ENCODE measurements at places on chromosomes 5 and 9.

DNA sequence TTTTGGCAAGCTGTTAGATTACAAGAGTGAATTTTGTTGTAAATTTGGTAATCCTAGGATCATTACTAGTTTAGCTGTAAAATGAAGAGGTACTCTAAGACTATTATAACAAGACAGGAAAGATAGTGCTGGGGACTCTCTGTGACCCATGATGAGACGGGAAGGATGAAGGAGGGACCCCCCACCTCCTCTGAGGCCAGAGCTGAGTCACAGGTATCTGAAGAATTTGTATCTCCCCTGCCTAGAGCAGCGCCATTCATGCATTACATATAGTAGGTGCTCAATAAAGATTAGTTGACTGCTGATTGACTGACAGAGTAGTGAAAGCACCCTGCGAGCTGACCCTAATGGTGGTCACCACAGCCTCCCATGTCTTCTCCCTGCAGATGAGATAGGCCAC is 202.8 kb downstream of the SNX18 start:
- DNase-seq, result no peak

GRCh38 chr9:8262625-8263622 is 463.3 kb upstream of the DMAC1 start:
- no peak for DNase-seq

- DNase-seq, result no peak
These were observed 136.5 kb downstream of the PBX3 start for GRCh38 chr9:125883565-125884217.

GRCh38 chr5:9834871-9835770 is 205.0 kb upstream of the TAS2R1 start:
- no peak for DNase-seq

- no peak for DNase-seq
These were observed 8.2 kb downstream of the DMAC1 start for GRCh38 chr9:7791394-7791793.

GRCh38 chr9:131728546-131728910 is 11.3 kb downstream of the RAPGEF1 start:
- DNase-seq, result no peak

DNA sequence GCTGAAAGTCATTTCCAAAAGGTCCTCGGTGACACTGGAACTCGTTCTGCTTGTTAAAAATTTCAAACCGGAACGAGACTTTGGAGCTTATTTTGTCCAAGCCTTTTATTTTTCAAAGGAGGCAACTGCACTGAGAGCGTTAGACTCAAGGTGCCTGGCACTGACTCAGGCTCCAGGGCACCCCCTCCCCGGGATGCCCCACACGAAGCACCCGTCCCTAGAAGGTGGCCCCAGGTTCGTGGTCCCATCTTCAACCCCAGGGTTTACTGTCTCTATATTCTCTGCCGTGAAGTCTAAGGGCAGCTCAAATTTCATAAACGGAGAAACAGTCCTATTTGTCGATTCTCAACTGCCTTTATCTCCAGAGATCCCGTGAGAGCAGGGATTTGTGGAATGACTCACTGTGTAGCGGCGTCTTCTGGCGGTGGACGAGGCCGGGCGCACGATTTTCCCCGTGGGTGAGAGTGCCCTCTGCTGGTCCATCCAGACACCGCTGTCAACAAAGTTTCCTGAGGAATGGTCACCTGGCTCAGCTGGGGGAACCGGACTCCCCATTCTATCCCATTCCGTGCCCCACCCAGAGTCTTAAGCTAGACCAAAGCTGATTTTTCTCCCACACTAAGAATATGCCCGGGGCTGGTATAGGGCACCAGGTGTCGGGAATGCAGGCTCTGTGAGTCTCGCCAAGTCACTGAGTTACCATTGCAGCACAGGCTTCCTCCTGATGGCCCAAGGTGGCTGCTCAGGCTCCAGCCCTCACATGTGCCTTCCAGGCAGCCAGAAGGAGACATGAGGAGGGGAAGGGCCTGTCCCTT is 27.1 kb upstream of the SLC6A19 start:
- DNase-seq, result peak; percentile 47

GRCh38 chr5:14830210-14831005 is 41.2 kb downstream of the ANKH start:
- no peak for DNase-seq

GRCh38 chr5:138649775-138650174 is 74.6 kb upstream of the HSPA9 start:
- no peak for DNase-seq

GRCh38 chr5:100566382-100567141 is 31.4 kb downstream of the FAM174A start:
- DNase-seq, result no peak

GRCh38 chr9:14080959-14081542 is 232.9 kb downstream of the NFIB start:
- peak; percentile 44 for DNase-seq

GRCh38 chr5:142405814-142406395 is 81.1 kb upstream of the SPRY4 start:
- no peak for DNase-seq

DNA sequence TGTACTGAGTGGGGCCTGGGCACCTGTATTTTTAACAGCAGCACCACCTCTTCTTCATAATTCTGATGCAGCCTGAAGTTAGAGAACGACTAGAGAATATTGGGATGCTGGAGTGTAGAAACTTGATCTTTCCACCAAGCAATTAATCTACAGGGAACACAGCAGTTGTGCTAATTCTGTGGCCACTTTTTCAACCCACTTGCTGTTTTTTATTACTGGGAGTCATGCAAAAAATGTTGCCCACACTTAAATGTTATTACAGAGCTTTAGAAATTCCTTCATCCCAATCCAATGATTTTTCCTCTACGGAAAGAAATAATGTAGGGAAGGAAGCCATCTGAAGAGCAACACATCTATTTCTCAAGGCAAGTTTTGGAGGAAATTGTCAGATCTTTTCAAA is 190.9 kb upstream of the TUT7 start:
- DNase-seq, result peak; percentile 81

DNA sequence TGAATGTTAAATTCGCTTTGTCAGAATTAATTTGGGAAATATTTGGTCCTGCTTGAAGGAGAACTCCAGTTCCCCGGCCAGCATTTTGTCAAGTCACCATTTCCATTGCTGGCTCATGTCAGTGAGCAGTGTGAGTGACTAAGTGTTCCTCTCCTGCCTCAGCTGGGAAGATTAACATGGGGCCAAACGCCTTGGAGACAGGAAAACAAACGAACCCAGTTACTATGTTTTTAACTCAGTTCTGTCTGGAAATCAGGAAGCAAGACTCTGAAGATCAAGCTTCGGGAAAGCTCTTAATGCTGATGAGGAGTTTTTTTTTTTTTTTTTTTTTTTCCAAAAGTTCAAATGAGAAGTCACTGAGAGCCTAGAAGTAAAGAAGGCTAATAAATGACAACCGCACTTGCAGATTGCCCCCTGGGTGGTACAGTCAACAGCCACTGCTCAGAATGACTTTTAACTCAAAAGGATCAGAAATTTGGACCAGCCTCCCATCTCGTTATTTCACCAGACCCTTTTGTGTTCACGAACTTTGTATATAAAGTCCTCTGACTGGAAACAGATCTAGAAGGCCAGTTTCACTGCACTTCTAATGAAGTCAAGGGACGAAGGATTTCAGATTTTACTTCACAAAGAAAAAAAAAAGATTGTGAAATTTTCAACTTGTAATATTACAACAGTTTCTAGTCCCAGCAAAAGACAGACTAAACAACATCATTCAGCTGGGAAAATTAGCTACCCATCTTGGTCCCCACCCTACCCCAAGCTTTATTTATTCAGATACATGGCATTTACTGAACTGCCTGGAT is 121.3 kb downstream of the LHFPL2 start:
- peak; percentile 52 for DNase-seq

GRCh38 chr9:4167728-4168127 is 132.1 kb downstream of the GLIS3 start:
- no peak for DNase-seq

- DNase-seq, result no peak
These were observed 48.9 kb downstream of the SMC2 start for GRCh38 chr9:104142799-104143549.

DNA sequence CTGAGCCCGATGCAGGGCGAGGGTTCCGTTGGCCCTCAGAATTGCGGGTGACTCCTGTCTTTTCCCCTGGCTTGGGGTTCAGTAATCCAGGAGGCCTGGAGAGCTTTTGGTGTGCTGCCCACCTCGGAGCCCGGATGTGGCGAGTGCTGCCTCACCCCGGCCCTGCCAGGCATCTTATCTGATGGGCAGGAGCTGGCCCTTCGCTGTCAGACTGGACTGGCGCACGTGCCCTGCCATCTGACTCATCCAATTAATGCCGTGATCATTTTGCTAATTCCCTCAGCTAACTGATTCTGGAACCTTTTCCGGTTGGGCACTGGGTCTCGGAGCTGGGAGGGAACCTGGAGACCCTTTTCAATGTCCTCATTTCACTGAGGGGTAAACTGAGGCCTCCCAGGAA is 34.6 kb downstream of the RXRA start:
- no peak for DNase-seq

- no peak for DNase-seq
These were observed 39.9 kb downstream of the DDX46 start for GRCh38 chr5:134798468-134798867.

DNA sequence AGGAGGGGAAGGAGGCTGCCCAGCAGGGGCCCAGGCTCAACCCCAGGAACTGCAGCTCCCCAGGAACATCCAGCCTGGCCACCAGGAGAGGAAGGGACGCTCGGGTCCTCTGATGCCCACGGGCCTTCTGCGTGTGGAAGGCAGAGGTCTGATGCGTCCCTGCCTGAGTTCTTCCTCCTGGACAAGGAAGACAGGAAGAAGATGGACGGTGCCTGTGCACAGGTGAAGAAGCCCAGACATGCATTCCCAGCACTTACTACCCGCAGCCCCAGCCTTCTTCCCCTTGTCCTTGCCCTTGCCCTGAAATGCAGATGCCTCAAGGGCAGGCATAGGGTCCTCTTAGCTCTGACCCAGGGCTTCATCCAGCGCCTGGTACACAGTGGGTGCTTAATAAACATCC is 56.7 kb upstream of the IRX1 start:
- no peak for DNase-seq

DNA sequence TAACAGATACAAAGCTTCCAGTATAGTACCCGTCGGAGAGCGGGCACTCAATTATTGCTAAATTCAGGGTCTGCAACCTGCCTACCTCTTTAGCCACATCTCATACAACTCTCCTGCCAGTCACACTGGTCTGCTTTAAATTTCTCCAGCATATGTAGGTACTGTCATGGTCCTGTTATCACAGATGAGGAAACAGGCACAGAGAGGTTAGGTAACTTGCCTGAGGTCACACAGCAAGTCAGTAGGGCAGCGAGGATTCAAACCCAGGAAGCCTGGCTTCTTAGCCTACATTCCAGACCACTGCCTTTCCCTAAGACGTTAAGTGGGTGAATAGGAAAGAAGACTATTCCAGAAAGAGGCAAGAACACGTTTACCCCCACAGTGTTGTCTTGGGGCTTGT is 186.0 kb upstream of the NFIB start:
- DNase-seq, result no peak

GRCh38 chr9:13412331-13412730 is 132.8 kb upstream of the MPDZ start:
- no peak for DNase-seq

GRCh38 chr9:105636331-105636730 is 25.9 kb upstream of the TAL2 start:
- DNase-seq, result no peak

- peak; percentile 24 for DNase-seq
These were observed 273.9 kb downstream of the NPR3 start for GRCh38 chr5:32984851-32985610.

DNA sequence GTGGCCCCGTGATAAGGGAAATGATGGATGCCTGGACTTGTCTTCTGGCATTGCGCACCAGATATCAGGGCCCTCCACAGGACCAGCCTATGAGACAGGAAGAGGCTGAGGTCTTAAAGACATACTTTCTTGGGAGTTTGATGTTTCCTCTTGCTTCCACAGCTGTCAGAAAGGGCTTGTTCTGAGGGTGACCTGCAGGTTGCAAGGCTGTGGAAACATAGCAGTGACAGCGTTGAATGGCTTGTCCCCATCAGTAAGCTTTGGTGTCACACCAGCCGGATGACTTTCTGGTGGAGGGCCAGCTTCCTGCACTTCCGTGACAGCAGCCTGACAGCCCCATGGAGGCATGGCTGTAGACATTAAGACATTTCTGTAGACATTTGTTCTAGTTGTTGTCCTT is 143.2 kb downstream of the C9orf152 start:
- no peak for DNase-seq

DNA sequence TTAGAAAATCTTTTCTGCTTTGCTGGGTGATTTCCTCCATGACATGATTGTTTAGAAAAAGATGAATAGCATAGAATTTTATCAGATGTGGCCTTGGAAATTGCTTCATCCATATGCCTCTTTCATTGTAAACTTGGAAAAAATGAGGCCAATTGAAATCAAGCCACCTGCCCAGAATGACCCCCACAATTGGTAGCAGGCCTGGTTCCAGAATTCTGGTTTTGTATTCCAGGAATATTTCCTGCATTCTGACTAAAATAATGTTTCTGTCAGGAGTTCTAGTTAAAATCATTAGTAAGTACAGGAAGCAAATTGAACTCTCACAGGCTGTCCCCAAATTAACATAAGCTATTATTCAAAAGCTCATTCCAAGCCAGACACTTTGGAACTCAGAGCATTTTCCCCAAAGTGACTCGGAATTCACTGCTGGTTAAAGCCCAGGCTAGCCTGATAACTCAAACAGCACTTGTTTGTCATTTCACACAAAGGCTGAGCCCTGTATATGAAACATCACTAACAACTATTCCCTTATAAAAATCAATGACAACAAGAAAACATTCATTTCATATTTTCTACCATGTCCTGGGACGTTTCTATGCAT is 75.1 kb upstream of the ADCY2 start:
- DNase-seq, result peak; percentile 63

- DNase-seq, result no peak
These were observed 316.4 kb downstream of the NR3C1 start for GRCh38 chr5:143086908-143087637.

- DNase-seq, result peak; percentile 21
These were observed 49.0 kb downstream of the PSD2 start for GRCh38 chr5:139844472-139845145.

DNA sequence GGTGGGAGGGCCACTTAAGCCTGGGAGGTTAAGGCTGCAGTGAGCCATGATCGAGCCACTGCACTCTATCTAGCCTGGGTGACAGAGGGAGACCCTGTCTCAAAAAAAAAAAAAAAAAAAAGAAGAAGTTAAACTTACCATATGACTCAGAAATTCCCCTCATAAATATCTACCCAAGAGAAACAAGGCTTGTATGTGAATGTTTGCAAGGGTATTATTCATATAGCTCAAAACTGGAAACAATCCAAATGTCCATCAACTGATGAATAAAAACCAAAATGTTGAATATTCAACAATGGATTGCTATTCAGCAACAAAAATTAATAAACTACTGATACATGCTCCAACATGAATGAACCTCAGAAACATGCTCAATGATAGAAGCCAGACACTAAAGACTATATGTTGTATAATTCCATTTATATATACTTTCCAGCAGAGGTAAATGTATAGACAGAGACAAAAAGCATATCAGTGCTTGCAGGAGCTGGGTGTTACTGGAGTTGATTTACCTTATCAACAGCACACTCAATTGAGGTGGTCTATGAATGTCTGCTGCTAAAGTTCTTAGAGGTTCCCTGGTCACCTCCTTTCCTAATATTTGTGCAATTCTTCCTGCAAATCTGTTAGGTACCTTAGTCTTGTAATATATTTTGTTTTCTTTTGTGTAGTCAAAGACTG is 5.3 kb upstream of the SREK1 start:
- DNase-seq, result no peak

Data from fibroblast of skin of left quadriceps (primary cell).